ENCODE measurements at places on chromosomes 1 and 21.

- DNase-seq: peak; percentile 60
These were observed 9.8 kb upstream of the CDC20 start for GRCh38 chr1:43348809-43349593.

GRCh38 chr1:156860113-156860627 lies 495 bp upstream of the NTRK1 start:
- DNase-seq: peak; percentile 60

GRCh38 chr1:156053768-156054499 lies at the start of gene UBQLN4:
UBQLN4 (minus strand) TSS chr1:156053798; CDS start chr1:156053701, 97 bp downstream.
- DNase-seq: peak; percentile 82

DNA sequence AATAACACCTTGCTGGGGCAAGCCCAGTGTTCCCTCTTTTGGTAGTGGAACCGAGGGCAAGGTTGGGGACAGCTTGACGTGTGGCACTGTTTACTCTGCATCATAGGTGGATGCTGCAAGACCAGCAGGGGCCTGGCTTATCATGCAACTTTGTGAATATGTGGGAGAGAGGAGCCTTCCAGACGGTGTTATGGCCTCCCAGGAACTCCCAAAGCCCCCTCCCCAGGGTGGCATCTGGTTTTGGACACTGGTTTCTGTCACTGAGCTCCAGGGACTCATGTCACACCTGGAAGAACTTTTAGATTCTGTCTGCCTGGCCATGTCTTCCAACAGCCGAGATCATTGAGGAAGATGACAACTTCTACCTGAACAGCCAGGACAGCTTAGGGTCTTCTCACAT lies 1.4 kb upstream of the TLR5 start:
- DNase-seq: no peak

DNA sequence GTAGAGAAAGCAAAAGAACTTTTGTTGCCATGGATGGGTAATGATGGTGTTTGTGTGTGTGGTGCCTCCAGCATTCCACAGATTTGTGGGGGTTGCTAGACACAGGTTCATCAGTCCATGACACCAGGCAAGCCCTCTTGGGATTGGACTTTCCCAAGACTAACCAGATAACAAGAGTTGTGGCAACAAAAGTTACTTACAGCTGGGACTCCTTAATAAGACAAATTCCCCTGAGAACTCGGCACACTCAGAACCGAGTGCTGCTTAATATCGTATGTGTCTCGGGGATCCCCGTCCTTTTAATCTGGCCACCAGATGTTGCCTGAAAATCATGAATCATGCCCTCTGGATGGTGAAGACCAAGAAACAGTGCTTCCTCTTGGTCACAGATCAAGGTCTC lies 193.3 kb downstream of the AJAP1 start:
- no peak for DNase-seq

GRCh38 chr1:3431266-3431665 lies 23.2 kb upstream of the ARHGEF16 start:
- DNase-seq: no peak

DNA sequence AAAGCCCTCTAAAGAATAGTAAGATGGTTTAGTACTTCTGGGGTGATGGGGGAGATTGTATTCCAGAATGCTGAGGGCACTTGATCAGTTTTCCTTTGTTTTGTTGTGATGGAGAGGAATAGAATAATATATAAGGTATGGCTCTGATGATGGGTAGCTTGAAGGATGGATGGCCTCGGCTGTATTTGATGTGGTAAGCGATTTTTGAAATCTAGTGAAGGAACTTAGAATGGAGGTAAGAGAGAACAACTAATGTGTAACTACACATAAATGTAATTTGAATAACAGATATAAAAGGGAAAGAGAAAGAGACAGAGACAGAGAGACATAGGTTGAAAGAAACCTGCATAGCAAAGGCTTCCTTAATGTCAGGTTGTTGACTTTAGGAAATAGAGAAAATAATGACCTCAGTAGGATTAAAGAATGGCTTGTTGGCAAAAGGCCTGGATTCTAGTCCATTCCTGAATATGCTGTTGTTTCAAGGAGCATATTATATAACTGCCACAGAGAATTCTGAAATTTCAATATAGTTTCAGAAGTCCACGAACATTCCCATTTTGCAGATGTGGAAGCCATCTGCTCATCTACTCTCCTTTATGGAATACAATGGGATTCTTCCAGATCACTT lies 58.7 kb downstream of the NIBAN1 start:
- no peak for DNase-seq

- no peak for DNase-seq
These were observed 8.1 kb upstream of the XPR1 start for GRCh38 chr1:180623579-180624347.
